ENCODE measurements at places on chromosomes 11 and 22.

- DNase-seq: no peak
Measured at GRCh38 chr22:32781695-32782094, 19.8 kb upstream of the TIMP3 start.

DNA sequence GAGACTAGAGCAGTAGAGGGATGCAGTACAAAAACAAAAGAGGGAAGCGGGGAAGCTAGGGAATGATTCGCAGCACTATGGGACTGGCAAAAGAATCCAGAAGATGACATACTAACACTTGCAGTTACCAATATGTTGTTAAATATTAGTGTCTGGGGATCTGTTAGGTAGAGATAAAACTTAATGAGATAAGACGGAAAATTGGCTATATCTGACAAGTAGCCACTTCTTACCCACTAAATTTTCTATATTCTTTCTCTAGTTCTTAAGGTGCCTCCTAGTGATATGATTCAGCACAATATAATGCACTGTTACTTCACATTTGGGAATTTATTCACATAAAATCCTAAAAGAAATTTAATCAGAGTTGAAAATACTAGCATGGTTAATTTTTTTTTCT, 30.8 kb downstream of the CCDC90B start:
- no peak for DNase-seq

DNA sequence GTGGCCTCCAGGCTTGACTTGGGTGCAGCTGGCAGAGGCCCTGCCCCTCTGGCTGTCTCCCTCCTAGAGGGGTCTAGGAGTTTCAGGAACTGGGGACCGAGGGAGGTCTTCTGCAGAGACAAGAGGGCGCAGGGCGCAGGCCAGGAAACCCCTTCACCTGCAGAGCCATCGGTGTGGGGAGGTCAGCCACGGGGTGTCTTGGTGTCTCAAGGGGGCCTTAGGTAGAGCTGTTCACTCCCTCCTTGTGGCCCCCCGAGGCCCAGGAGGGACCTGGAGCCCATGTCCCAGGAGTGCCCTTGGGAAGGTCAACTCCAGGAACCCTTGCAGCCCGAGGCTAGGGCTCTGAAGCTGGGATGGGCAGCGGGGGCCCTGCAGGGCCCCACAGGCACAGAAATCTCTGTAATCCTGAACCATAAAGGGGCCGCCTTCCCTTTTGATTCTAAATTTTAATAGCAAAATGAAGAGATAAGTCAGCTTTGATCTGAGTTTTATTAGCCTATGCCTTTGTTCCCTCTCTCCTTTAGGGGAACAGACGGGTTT, 31.4 kb upstream of the TH start:
- no peak for DNase-seq

DNA sequence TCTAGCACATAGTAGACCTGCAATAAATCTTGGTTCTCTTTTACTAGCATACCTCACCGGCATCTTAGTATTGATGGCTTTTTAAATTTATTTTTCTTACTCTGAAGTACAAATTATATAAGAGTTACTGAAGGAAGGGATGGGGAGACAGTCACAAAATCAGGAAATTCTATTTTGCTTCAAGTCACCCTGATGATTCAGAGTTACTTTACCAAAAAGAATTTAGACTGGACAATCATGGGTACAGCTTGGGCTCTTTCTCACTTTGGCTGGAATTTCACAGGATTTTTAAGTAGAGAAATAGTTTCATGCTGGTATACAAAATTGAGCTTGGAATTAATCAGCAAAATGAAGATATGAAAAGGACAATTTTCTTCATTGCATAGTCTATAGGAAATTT, 919.2 kb downstream of the METTL15 start:
- no peak for DNase-seq

GRCh38 chr11:112903340-112903739, 57.9 kb upstream of the NCAM1 start:
- no peak for DNase-seq

GRCh38 chr22:25690798-25691197, 51.2 kb upstream of the MYO18B start:
- no peak for DNase-seq

DNA sequence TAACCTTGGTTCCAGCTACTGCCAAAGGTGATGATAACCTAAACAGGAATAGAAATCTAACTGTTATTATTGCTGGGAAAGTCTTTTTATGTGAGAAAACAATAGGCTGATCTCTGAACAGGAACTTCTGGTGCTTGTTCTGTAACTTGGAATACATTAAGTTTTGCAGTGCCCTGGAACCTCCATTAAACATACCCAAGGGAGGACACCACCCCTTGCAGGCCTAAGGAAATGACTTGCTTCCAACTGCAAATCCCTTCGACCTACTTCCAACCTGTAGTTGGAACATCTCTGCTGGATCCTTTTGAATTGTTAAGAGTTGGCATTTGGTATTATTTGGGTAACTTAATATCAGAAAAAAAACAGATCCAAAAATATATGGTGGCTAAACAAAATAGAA, 188.4 kb upstream of the API5 start:
- DNase-seq: no peak

DNA sequence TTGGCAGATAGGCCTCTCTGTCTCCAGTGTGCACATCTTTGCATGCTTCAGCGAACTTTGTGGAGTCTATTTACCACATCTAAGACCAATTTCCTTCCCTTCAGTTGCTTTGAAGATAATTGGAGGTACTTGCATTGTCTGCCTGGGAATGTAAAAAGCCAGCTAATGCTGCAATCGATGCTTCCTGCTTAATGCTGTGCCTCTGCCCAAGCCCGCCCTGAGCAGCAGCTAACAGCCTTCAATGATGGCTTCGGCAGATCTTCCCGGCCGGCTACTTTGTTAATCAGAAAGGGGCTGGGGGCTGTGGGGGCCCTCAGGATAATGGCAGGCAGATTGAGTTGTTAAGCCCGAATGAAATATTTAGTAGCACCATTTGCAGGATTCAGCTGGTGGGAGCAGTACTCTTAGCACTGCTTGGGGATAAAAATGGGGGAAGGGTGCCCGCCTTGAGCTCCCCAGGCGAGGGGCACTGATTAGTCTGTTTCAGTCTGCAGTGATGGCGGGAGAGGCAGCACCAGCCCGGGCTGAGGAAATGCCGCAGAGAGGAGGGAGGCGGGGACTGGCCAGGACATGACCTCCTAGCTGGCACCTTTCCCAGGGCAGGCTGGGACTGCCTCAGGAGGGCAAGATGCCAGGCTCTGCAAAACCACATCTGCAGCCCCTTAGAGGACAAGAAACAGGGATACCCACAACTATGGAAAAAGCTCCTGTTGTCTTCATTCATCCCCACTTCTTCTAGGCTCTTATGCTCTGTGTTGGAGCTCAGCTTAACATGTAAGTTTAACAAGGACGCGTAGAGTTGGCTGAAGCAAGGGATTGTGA, 460.0 kb downstream of the BUD13 start:
- DNase-seq: peak; percentile 11

DNA sequence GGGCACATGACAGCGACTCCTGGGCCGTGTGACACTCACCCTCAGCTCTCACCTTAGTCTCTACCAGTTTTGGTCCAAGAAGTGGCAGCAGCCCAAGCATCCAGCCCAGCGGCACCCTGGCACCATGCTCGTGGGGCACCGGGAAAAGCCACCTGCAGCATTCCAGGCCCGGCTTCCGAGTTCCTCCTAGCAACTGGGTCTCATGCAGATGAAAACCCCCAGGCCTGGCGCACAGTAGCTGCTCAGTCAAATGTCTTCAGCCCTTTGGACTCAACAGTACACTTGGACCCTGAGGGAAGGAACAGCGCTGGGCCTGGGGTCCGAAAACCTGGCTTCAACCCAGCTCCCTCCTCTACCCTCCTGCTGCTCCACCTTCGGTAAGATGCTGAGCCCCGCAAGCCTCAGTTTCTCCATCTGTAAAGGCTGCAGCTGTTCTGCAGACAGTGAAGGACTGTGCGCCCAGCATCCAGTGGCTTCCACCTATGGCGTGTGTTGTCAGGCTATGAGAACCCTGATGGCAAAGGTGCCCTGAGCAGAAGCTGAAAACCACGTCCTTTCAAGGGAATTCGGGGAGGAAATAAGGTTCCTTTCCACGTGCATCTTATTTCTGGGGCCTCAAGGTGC, 66.0 kb downstream of the PHF21B start:
- DNase-seq: no peak
